Stimulated activated CD4-positive, alpha-beta T cell treated with anti-CD3 and anti-CD28 coated beads, TNF-alpha, amount 100 ng/mL, for 1 hour (primary cell): ENCODE measurements at places on chromosomes 7 and 10.

DNA sequence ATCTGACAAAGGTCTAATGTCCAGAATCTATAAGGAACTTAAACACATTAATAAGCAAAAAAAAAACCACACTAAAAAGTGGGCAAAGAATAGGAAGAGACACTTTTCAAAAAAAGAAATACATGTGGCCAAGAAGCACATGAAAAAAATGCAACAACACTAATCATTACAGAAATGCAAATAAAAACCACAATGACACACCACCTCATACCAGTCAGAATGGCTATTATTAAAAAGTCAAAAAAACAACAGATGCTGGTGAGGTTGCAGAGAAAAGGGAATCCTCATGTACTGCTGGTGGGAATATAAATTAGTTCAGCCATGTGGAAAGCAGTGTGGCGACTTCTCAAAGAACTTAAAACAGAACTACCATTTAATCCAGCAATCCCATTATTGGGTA is 119.0 kb downstream of the LMBR1 start:
- DNase-seq, result no peak

GRCh38 chr10:3723766-3724165 is 61.2 kb downstream of the KLF6 start:
- DNase-seq, result no peak

DNA sequence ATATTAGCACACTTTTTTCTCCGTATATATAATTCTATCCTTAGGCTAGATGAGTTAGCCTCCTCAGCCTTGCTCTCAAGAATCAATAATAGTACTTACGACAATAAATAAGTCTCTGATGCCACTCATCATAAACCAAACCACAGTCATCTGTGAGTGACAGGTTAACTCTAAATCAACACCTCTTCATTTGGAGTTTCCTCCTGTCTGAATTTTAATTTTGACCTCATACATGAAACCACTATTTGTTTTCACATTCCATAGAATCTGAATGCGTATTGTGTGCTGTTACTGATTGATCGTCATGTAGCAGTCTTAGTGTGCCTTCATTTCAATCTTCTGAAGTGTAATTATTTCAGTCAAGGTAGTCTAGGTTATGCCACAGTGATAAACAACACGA is 85.8 kb downstream of the HGF start:
- DNase-seq, result no peak

- no peak for DNase-seq
Measured at GRCh38 chr10:60525716-60526585, 136.3 kb upstream of the ANK3 start.

DNA sequence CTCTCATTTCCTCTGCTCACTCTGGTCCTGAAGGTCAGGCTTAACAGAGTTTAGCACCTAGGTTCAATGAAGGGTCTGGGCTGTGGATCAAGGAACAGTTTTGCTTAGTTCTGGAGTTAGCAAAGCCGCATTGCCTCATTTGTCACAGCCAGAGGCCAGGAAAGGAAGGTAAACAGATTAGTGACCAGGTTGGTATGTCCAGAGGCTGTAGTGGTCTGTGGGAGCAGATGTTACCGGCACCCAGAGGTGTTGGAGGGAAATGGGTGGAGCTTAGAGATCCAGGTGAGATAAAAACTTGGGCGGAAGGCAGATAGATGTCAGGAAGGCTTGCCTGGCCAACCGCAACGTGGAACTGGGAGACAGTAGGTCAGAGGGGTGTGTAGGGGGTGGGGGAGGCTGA is 36.6 kb upstream of the ZMIZ2 start:
- no peak for DNase-seq
